ENCODE measurements at places on chromosomes 6 and 20.

- DNase-seq, result no peak
Measured at GRCh38 chr6:141303907-141304306, 828.8 kb upstream of the GJE1 start.

- no peak for DNase-seq
Measured at GRCh38 chr6:17640477-17640917, 40.4 kb downstream of the FAM8A1 start.

DNA sequence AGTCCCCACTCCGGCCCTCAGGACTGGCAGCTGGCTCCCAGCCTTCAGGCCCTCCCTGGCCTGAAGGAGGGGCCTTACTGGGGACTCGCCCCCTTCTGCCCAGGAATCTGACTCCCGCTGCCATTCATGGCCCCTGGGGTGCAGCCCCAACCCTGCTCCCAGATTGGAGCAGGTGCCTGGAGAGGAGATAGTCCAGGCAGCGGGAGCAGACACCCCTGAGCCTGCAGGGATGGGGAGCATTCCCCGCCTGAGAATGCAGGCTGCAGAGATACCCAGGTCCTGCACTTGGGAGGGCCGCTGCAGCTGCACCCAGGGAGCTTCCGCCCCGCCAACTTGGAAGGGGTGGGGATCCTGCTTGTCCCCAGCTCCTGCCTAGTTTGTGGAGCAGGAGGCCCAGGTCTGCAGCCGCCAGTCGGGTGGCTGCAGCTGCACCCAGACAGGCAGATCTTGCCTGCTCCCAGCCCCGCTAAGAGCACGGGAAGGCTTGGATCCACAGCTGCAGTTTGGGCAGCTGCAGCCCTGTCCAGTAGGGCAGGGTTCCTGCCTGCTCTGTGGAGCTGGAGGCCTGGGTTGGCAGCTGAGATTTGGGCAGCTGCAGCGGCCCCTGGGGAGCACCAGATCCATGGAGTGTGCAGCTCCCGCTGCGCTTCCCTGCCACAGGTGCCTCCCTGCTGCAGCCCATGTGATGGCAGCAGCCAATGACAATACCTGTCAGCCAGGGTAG lies 5.2 kb downstream of the GTSF1L start:
- no peak for DNase-seq

- no peak for DNase-seq
Measured at GRCh38 chr20:36273414-36274180, 32.5 kb upstream of the DLGAP4 start.

GRCh38 chr20:14696937-14697336 lies 359.5 kb upstream of the FLRT3 start:
- DNase-seq, result no peak

GRCh38 chr6:12294851-12295536 lies 4.8 kb downstream of the EDN1 start:
- no peak for DNase-seq

GRCh38 chr6:13653296-13653695 lies 38.2 kb downstream of the NOL7 start:
- DNase-seq, result no peak

- no peak for DNase-seq
Measured at GRCh38 chr6:114595591-114595990, 252.8 kb upstream of the HS3ST5 start.

DNA sequence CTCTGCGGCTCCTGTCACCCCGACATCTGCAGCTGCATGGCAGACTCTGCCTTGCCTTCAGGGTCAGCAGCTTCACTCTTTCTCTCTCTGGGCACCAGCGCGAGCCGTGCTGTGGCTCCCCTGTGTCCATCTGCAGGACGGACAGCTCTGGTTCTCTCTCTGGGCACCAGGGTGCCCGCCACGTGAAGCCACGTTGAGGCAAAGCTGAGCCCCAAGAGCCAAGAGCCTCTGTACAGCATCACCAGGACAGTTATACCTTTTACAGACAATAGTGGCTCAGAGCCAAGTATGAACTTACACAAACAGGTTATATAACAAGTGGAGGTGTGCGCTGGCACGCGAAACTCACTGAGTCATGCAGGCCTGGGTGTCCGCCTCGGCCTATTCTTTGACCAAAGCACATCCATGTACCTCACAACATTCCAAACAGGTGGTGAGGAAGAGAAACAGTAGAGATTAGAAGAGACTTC lies 50.8 kb downstream of the FAM50B start:
- DNase-seq, result no peak

DNA sequence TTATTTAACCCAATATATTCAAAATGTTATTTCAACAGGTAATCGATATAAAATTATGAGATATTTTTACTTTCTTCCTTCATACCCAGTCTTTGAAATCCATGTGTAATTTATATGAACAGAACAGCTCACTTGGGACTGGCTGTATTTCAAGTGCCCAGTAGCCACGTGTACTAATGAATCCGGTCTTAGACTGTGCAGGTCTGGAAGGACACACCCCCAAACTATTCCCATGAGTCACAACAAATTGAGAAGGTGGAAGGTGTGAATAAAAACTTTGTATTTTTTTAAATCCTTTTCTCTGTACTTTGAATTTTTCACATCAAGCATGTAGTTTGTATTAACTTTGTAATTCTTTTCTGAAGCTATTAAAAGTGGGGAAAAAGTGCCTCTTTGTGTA lies 2.8 kb downstream of the UNC5CL start:
- no peak for DNase-seq

GRCh38 chr6:26124781-26125685 lies 37.8 kb downstream of the HFE start:
- no peak for DNase-seq

GRCh38 chr6:43768506-43768860 lies 1.5 kb upstream of the VEGFA start:
- no peak for DNase-seq

- no peak for DNase-seq
Measured at GRCh38 chr20:60999250-60999649, 252.8 kb upstream of the CDH4 start.

GRCh38 chr6:76644231-76644630 lies 571.8 kb upstream of the IMPG1 start:
- DNase-seq, result no peak

DNA sequence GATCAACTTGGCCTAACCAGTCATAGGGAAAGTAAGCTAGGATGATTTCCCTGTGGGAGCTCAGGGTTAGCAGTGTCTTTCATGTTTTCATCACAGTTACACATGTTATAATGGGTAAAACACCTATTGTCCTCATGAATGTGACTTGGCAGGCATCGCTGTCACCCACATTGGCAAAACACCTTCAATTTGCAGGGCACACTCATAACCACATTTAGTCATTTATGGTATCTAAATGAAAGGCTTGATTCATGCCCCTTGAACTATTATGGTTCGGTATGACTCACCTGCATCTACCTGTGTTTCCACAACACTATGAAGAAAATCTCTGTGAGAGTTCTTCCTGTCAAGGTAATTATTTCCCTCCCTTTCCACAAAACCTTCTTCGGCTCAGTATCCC lies 49.2 kb downstream of the FRK start:
- no peak for DNase-seq

GRCh38 chr6:48048451-48049146 lies 62.4 kb downstream of the PTCHD4 start:
- DNase-seq, result no peak

- DNase-seq, result no peak
Measured at GRCh38 chr20:63612276-63612931, 14.5 kb downstream of the GMEB2 start.

GRCh38 chr6:39992861-39993622 lies 58.8 kb upstream of the MOCS1 start:
- no peak for DNase-seq

DNA sequence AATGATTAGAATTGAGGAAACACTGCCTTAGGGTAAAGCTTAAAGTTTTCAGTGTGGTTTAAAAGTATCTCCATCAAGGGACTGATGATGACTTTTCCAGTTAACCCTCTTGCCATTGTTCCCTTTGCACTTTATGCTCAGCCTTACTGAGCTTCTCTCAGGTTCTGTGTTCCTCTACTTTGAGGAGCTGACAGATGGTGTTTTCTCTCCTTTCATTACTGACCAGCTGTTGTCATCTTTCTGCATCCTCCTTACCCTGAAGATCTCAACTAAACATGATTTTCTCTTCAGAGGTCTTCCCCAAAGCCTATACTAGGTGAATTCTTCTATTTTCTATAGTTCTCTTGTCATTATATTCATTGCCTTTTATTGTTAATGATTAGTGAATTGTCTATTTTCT lies 475.6 kb upstream of the SYNCRIP start:
- no peak for DNase-seq

DNA sequence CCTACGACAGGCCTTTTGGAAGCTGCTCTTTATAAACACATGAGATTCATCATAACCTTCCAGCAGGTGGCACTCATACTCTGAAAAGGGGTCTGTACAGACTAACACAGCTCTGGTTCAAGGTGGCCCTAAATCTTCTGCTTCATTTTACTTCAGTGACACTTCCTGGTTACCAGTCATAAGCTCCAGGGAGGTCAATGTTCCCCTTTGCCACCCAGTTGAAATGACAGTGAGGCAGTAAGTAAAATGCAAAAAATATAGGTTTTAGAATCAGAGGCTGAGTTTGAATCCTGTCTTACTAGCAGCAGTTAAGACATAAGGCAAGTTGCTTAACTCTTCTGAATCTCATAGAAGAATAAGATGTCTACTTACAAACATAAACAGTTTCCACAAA lies 132.8 kb downstream of the CDK19 start:
- DNase-seq, result peak; percentile 89

DNA sequence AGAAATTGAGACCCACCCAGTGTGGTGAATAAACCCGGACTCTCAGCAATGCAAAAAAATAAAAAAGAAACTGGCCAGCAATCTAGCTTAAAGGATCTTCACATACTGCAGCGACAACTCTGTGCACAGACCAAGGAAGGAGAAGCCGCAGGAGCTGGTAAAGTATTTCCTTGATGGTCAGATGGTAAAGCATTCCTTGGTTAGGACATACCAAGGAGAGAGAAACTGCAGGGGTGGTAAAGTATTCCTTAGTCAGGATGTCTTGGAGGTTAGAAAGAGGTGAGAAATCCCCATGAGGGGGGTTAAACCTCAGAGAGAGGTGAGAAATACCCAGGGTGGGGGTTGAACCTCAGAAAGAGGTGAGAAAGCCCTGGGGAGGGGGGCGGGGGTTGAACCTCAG lies 86.8 kb downstream of the PLG start:
- DNase-seq, result no peak

- DNase-seq, result no peak
Measured at GRCh38 chr20:51159303-51159702, 136.4 kb upstream of the KCNG1 start.

DNA sequence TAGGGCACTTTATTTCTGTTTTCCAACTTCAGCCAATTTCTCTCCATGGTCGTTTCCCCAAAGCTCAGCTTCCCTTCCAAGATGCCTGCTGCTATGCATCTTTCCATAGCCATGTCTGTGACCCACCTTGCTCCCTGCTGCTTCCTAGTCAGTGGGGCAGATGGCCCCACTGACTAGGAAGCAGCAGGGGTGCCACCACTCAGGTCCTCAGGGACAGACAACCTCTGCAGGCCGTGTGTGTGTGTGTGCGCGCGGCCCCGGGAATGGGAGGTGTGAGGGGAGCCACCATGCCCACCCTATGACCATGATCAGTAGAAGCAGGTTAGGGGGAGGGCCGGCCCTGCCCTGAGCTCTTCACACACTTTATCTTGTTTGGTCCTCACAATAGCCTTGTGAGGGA lies 2.7 kb upstream of the IP6K3 start:
- DNase-seq, result no peak

GRCh38 chr20:54268941-54269340 lies 61.1 kb downstream of the PFDN4 start:
- no peak for DNase-seq

GRCh38 chr6:53376661-53377226 lies 28.0 kb upstream of the ELOVL5 start:
- DNase-seq, result no peak

DNA sequence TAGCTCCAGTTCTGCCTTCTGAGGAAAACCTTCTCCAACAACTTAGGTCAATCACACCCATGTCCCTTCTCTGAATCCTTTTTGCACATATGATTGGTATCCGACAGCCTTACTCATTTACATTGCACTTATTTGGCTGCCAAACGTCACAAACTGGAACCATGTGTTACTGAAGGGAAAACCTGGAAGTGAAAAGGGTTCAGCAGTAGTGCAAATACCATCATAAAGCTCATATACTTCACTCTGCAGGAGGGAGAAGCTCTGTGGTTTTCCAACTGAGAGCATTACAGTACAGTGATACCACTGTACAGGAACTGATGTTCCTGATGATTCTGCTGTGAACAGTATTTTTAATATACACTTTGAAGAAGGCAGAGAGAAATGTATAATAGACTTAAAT lies 87.8 kb downstream of the SLC16A10 start:
- DNase-seq, result no peak

DNA sequence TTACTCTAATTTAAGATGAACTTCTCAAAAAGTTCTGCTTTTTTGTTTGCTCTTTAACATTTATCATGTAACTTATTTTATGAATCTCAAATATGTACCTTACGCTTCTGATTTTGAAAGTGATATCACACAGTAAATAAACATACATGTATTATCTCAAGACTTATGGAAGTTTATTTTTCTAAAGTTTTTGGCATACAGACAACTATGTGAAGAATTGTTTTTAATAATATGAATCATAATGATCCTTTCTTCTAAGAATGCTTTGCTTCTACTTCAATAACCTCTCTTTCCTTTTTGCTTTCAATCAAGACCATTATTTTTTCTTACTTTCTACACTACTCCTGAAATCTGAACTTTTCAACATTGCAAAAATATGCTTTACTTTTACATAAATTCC lies 816.4 kb downstream of the EYS start:
- no peak for DNase-seq

DNA sequence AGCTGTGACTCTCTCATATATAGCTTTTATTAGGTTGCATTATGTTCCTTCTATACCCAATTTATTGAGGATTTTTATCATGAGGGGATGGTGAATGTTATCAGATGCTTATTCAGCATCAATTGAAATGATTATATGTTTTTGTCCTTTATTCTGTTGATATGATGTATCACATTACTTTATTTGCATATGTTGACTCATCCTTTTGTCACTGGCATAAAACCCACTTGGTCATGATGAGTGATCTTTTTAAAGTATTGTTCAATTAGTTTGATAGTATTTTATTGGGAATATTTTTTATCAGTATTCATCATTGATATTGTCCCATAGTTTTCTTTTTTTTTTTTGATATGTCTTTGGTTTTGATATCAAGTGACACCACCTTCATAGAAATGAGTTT lies 529.9 kb downstream of the MMUT start:
- no peak for DNase-seq

- DNase-seq, result no peak
Measured at GRCh38 chr20:50339466-50339901, 148.9 kb downstream of the CEBPB start.

Measured in hippocampal formation (tissue), 2 donors.